ENCODE measurements at places on chromosomes 13 and 19. TPM values are rescaled to one million over a fixed set of nuclear protein-coding genes. Genes with fewer than 3 reads are reported as not detected.

Gene NLRP4
- not detected for total RNA-seq

Gene ZNF471
- total RNA-seq = 1.1 TPM

Gene CD22
- 0.32 TPM for total RNA-seq

- peak within 1 kb of the TSS; percentile 47 for H3K4me3 ChIP-seq
- H3K4me1 ChIP-seq = peaks cover 29% of the 10 kb centered on the region
- H3K36me3 ChIP-seq = no peaks in the 10 kb centered on the region
- no peak within 1 kb of the TSS for H3K27ac ChIP-seq
- DNase-seq = peak; percentile 62
- H3K27me3 ChIP-seq = peaks cover 19% of the 10 kb centered on the region
These were observed at the start of gene DKKL1 for GRCh38 chr19:49363268-49364082. Gene DKKL1, plus strand, starts transcription at chr19:49363877. Its CDS starts 122 bp downstream, at chr19:49363999.

GRCh38 chr19:4580961-4581665 is 21.6 kb upstream of the SEMA6B start:
- no peak overlapping the region for H3K4me3 ChIP-seq
- DNase-seq = no peak
- H3K36me3 ChIP-seq = no peaks in the 10 kb centered on the region
- H3K27ac ChIP-seq = no peak overlapping the region
- H3K27me3 ChIP-seq = peaks cover 10% of the 10 kb centered on the region

GRCh38 chr19:40974633-40975037 is 16.4 kb upstream of the CYP2B6 start:
- H3K4me3 ChIP-seq = no peak overlapping the region
- no peak overlapping the region for H3K27ac ChIP-seq
- H3K27me3 ChIP-seq = no peaks in the 10 kb centered on the region
- DNase-seq = peak; percentile 79
- peaks cover 22% of the 10 kb centered on the region for H3K4me1 ChIP-seq
